Stimulated activated CD4-positive, alpha-beta T cell treated with anti-CD3 and anti-CD28 coated beads, Interleukin-2, amount 100 ng/mL, for 24 hours (primary cell): ENCODE measurements at places on chromosomes 3 and 15.
A peak's percentile ranks its signal among the peaks of the same experiment; 100 is the strongest.

DNA sequence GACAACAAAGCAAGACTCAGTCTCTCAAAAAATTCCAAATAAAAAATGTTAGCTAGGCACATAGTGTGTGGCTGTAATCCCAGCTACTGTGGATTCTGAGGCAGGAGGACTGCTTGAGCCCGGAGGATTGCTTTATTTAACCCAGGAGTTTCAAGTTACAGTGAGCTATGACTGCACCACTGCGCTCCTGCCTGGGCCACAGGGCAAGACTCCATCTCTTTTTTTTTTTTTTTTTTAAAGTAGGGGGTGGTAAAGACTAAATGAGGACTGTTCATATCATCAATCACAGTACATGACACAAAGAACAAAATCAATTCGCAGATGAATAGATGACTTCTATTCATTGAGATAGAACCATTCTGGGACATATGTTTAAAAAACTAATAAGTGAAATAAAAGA lies 48.1 kb downstream of the ACAP2 start:
- DNase-seq, result no peak

- DNase-seq, result peak; percentile 16
Measured at GRCh38 chr15:68383161-68384074, 48.5 kb downstream of the ITGA11 start.

GRCh38 chr3:135268941-135269532 lies 474.0 kb downstream of the EPHB1 start:
- DNase-seq, result no peak

DNA sequence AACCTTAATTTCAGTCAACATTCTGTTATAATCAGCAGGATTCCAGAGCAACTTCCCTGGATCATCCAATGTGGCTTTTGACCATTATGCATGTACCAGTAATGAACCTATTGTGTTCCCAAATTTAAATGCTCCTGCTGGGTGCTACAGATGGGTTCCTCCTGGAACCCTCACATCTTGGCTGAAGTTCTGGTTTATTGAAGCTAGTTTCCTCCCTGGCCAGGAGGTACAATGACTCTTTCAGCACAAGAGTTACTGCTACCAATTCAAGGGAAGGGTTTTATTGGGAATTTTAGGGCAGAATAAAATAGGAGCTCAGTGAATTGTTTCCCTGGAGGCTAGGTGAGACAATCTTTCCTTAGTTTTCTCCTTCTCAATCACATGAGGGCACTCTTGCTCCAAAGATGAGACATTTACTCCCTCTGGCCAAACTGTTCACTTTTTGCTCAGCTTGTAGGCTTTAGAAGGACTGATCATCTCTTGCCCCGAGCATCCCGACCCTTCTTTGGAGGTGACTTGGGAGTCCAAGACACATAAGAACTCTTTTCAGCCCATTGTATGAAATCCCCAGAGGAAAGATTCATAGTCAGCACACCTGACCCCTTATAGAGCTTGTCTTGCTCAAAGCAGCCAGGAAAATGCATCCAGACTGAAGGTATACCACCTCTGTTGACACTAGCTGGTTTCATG lies 8.8 kb upstream of the NPHP3 start:
- DNase-seq, result no peak

GRCh38 chr15:72961346-72961745 lies 90.9 kb upstream of the NEO1 start:
- DNase-seq, result no peak

- DNase-seq, result no peak
Measured at GRCh38 chr3:61685755-61686154, 124.4 kb downstream of the PTPRG start.

DNA sequence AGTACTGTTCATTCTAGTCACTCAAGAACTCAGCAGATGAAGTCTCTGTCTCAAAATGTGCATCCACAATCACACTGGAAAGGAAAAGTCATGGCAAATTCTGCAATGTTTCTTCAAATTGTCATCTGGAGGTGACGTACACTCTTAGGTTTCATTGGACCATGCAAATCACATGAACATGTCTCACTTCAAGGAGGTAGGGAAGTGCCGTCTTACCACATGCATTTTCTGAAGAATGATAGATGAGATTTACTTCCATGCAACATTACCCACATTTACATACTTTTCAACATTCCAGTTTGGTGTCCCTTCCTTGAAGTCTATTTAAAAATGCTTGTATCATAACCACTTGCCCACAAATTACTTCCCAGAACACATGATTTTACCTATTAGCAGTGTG lies 107.9 kb upstream of the SATB1 start:
- no peak for DNase-seq

- DNase-seq, result no peak
Measured at GRCh38 chr15:75229191-75230015, 27.7 kb downstream of the C15orf39 start.

GRCh38 chr3:197298945-197299854 lies 788 bp upstream of the DLG1 start:
- DNase-seq, result peak; percentile 36

- DNase-seq, result no peak
Measured at GRCh38 chr15:83747050-83747717, 93.3 kb downstream of the ADAMTSL3 start.

DNA sequence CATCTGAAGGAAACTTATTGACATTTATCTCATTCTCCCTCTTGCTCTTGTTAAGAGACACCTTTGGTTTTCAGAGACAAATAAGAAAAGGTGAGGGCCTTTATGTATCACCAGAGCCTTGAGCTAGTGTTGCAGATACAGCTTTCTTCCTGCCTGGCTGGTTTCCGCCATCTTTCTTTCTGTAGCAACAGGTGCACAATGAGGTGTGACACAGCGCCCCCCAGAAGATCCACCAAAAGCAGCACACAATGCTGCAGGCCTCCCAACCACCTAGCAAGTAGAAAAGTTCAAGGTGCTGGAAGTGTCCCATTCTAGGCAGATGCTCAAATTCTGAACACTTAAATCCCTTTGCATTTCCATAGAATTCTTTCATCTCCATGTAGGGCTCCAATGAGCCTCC lies 106.6 kb downstream of the FOXP1 start:
- no peak for DNase-seq

DNA sequence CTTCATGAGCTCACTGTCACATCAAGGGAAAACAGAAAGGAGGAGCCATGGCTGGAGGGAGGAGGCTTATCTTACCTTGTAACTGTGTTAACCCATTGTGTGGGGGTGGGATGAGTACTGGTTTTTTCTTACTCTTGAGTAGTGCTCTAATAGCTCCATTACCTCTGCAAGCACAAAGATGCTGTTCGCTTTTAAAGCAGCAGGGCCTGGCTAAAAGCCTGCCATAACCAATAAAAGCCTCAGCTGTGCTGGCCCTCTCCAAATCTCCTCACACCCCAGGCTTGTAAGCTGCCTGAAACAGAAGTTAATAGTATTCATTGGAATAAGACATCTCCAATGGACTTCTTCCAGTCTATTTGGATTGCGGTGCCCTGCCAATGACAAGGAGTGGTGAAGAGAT lies 544.1 kb downstream of the TUSC7 start:
- no peak for DNase-seq

DNA sequence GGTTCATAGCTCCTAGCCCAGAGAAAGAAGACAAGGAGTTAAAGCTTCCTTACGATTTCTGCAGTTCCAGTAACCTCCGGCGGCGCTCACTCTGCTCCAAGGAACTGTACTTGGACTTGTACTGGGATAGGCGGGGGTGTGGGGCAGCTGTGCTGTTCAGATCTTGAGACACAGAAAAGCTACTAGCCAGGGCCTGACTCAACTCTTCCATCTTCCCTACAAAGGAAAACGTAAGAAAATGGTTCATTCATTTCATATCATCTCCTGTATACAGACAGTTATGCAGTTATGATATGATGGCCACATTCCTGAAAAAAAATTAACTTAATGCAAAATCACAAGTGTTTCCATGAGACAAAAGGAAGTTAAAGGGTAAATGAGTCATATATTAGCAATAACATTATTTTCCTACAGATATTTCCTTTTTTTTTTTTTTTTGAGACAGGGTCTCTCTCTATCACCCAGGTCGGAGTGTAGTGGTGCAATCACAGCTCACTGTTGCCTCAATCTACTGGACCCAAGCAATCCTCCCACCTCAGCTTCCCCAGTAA lies 4.6 kb downstream of the SNUPN start:
- no peak for DNase-seq

DNA sequence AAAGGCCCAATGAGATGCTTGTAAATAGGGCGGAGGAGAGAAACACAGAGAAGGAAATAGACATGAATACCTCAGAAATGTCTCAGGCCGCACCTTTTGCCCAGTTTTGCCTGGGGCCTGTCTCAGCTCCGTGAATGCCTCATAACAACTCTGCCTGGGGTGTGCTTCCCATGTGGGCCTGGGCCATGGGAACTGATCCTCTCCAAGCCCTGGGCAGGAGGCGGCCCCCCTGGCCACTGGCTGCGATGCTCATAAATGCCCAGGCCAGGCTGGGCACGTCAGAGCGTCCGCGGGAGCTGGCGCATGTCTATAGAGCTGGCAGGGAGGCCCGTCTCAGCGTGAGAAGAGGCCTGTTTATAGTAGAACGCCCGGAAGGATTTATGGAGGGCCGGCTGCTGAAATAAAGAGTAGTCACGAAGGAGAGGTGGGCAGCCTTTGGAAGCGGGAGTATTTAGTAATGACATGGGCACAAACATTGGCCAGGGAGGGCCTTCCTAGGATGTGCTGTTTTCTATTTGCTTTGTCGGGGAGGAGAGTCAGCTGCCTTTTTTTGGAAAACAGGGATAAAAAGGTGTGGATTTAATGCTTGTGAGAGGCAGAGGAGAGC lies 85.9 kb upstream of the IGF1R start:
- no peak for DNase-seq

- no peak for DNase-seq
Measured at GRCh38 chr3:193872265-193872753, 263.6 kb upstream of the HES1 start.

- no peak for DNase-seq
Measured at GRCh38 chr3:16765661-16766060, 119.1 kb upstream of the PLCL2 start.

DNA sequence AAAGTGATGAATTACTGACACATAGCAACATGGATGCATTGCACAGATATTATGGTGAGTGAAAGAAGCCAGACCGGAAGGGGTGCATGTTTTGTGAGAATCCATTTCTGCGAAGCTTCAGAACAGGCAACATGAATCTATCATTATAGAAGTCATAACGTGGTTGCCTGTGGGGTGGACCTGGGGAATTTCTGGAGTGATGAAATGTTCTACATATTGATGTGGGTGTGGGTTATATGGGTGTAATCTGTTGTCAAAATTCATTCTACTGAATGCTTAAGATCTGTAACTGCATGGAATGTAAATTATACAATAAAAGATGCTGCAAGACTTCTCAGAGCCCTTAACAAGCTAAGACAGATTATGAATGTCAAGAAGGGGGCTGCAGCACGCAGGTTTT lies 25.2 kb upstream of the TSPAN3 start:
- no peak for DNase-seq

DNA sequence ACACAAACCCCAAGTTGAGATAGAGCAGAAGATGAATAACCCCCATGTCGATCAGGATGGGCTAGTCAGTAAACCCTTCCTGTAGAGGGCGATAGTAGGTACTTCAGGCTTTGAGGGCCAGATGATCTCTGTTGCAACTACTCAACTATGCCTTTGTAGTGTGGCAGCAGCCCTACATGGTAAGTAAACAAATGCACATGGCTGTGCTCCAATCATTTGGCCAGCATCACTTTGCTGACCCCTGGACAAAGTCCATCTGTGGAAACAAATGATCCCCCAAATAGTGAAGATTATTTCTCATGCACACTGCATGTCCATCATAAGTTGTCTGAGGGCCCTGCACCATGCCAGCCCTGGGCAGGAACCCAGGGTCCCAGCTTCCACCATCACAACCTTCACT lies 402.2 kb upstream of the PROK2 start:
- no peak for DNase-seq

DNA sequence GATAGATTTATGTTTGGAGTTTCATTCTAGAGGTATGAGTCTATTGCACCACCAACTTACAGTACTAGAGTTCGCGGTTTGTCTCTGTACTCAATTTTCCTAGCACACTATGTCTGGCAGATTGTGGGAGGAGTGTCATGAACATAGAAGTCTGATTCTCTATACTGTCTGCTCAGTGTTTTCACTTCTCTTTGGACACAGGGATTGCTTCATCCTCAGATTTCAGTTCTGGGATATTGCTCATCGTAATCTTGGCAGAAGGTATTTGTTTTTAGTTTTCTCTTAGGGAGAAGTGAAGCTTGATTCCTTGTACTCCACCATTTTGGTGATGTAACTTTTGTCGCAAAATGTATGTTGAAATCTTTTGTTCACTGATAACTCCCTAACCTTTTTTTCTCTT lies 27.8 kb upstream of the AZI2 start:
- DNase-seq, result no peak

DNA sequence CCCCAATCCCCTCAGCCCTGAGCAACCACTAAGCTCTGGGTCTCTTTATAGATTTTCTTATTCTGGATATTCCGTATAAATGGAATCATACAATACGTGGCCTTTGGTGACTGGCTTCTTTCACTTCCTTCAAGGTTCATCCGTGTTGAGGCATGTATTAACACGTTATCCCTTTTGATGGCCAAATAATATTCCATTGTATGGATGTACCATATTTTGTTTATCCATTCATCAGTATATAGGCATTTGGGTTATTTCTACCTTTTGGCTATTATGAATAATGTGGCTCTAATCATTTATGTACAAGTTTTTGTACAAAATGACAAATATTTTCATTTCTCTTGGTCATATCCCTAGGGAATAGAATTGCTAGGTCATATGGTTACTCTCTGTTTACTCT lies 284.4 kb downstream of the FAM43A start:
- no peak for DNase-seq
